ENCODE measurements at places on chromosomes 2 and 18.

GRCh38 chr2:153134725-153135124, 343.8 kb downstream of the RPRM start:
- no peak for DNase-seq

- no peak for DNase-seq
These were observed 337.1 kb upstream of the MMADHC start for GRCh38 chr2:149924549-149925213.

GRCh38 chr2:32358111-32358482, 1.3 kb downstream of the BIRC6 start:
- peak; percentile 8 for DNase-seq

- no peak for DNase-seq
These were observed 19.0 kb downstream of the SNED1 start for GRCh38 chr2:241017228-241017940.

GRCh38 chr2:152396763-152397162, 61.8 kb downstream of the FMNL2 start:
- no peak for DNase-seq

- no peak for DNase-seq
These were observed 128.5 kb downstream of the KCNE4 start for GRCh38 chr2:223180463-223180862.

DNA sequence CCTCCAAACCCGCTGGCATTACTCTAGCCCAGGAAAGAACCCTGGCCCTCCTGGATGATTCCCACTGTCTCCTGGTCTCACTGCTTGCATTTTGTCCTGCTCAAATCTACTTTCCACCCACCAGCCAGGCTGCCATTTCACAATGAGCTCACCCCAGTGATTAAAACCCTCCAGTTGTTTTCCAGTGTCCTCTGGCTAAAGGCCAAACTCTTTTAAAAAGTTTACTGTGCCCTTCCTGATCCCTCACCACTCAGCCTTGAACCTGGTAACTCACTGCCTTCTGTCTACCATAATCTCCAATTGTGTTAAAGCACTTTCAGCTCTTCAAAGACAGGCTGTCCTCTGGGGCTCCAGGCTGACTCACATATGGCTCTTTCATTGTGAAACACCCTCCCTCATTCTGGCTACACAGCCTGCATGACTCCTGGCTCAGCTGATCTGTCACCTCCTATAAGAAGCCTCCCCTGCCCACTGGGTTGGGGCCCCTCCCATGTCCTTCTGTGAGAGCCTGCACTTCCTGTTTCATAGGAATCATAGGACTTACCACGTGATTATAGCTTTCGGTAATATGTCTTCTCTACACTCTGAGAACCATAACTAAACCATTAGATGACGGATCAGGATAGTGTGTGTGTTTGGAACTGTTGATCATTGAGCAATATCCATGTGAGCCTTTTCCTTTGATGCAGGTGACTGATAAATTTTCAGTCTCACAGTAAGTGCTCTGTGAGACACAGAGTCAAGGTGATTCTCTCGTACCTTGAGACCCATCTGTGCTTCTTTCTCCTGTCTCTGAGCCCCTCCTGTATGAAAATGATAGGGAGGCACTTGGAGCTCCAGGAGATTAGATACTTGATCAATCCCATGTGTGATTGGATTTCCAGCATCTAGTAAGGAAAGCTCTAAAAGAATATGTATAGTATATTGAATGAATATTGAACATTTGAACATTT, 590.8 kb upstream of the ID2 start:
- DNase-seq = peak; percentile 3

GRCh38 chr18:78128004-78128403, 851.6 kb upstream of the SALL3 start:
- no peak for DNase-seq
